MCF 10A (cell line): ENCODE measurements at places on chromosomes 12 and 14. TPM values are rescaled to one million over a fixed set of nuclear protein-coding genes. Genes with fewer than 3 reads are reported as not detected.

DNA sequence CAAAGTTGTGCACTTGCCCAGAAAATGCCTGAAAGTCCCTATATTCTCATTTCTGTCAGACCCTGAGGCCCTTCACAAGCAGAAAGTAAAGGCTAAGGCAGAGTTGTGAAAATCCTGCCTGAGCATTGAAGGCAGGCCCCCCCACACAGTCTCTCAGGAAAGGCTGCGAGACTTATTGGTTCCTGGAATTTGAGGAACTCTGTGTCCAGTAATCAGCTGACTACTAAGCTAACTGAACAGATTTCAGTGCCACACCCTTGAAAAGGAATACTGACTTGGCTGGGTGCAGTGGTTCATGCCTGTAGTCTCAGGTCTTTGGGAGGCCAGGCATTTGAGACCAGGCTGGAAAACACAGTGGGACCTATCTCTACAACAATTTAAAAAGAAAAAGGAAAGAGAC, 21.1 kb upstream of the PPP2R5E start:
- peaks cover 19% of the 10 kb centered on the region for H3K4me1 ChIP-seq
- no peak for DNase-seq
- H3K36me3 ChIP-seq: peaks cover 5% of the 10 kb centered on the region
- peak overlapping the region; percentile 64 for H3K27ac ChIP-seq
- H3K4me3 ChIP-seq: peak overlapping the region; percentile 11
- H3K27me3 ChIP-seq: no peaks in the 10 kb centered on the region

DNA sequence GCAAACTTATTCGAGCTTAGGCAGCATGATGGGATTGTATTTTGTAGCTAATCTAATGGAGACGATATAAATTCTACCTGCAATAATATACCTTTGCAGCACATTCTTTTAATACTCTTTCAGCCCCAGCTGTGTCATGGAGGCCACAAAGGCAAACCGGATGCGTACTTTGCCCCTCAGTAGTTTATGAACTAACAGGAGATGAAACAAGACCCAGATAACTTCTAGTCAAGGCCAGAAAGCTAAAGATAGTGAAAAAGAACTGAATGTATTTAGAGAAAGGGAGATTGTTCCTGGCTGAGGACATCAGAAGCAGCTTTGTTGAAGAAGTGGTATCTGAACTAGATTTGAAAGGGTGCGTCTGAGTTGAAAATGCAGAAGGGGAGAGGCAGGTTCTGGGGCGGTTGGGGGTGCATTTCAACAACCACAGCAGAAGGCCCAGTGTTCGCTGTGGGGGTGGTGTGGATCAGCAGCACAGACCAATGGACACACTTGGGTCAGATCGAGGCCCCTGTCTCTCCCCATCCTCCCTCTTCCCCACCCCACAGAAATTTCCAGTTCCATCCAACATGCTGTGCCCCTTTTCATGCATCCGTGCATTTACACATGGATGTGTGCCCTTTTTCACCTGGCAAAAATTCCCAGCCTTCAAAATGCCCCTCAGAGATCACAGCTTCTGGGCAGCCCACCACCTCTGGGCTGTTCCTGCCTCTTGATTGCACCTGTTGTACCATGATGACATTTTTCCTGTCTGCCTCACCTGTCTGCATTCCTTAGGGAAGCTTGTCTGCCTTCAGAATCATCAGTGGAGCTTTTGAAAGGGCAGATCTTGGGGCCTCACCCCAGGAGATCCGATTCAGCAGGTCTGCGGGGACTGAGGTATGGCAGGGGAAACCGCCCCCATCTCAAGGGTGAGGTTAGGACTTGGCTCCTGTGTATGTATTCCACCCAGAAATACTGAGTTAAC, 2.2 kb downstream of the ZNF839 start:
- no peaks in the 10 kb centered on the region for H3K27me3 ChIP-seq
- no peak for DNase-seq
- peaks cover 15% of the 10 kb centered on the region for H3K4me1 ChIP-seq
- no peak overlapping the region for H3K4me3 ChIP-seq
- peaks cover 30% of the 10 kb centered on the region for H3K36me3 ChIP-seq

DNA sequence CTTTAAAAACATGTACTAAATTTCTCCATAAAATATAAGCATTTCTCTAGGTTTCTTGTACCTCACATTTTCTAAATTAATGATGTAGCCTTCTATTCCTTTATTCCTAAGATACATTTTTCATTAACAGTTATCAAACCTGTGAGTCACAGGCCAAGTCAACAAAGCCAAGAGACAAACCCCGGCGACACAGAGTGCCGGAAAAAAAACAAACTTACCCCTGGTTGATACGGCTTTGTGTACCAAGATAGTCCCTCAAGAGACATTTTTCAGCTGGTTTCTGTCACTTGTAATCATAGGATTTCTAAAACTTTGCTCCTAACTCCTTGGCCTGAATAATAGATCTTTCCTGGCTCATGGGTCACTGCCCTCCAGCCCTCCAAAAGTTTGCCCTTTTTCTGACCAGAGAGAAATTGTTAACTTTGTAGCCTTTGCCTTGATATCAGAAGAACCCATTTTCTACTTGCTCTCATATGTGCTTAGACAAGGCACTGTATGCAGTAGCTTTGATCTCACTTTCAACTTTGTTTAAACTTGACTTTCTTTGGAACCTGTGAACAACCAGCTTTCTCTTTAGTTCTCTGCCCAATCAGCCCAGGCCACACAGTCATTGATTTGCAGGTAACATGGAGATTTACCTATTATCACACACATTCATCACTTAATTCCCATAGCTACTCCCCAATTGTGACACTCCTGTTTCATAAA, 172.2 kb downstream of the PRKD1 start:
- H3K4me1 ChIP-seq: peaks cover 11% of the 10 kb centered on the region
- no peak overlapping the region for H3K4me3 ChIP-seq
- peaks cover 11% of the 10 kb centered on the region for H3K36me3 ChIP-seq
- H3K27me3 ChIP-seq: no peaks in the 10 kb centered on the region

GRCh38 chr12:101566318-101566717, 28.5 kb upstream of the MYBPC1 start:
- H3K27ac ChIP-seq: no peak overlapping the region
- H3K36me3 ChIP-seq: no peaks in the 10 kb centered on the region
- no peaks in the 10 kb centered on the region for H3K27me3 ChIP-seq

DNA sequence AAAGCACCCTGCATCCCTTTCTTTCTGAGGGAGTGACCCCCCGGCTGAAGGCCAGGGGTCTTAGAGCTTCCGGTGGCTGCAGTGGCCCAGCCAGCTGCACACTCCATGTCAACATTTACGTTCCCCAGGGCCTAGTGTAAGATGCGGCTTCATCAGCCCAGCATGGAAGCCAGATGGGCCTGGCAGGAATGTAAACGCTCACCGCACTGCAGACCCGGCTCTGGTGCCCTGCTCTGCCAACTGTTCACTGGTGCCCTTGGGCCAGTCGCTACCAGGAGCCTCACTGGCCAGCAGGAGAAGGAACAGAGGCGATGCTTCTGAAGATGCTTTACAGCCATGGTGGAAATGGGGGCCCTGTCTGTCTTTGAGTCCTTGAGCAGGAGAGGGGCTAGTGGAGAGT, 8.6 kb upstream of the TMEM119 start:
- no peak for DNase-seq
- no peaks in the 10 kb centered on the region for H3K36me3 ChIP-seq
- no peak overlapping the region for H3K27ac ChIP-seq

GRCh38 chr12:19223695-19224094, 94.2 kb downstream of the PLEKHA5 start:
- H3K4me3 ChIP-seq: no peak overlapping the region
- no peak for DNase-seq
- peaks cover 31% of the 10 kb centered on the region for H3K4me1 ChIP-seq
- H3K27ac ChIP-seq: peak overlapping the region; percentile 64
- peaks cover 7% of the 10 kb centered on the region for H3K36me3 ChIP-seq

DNA sequence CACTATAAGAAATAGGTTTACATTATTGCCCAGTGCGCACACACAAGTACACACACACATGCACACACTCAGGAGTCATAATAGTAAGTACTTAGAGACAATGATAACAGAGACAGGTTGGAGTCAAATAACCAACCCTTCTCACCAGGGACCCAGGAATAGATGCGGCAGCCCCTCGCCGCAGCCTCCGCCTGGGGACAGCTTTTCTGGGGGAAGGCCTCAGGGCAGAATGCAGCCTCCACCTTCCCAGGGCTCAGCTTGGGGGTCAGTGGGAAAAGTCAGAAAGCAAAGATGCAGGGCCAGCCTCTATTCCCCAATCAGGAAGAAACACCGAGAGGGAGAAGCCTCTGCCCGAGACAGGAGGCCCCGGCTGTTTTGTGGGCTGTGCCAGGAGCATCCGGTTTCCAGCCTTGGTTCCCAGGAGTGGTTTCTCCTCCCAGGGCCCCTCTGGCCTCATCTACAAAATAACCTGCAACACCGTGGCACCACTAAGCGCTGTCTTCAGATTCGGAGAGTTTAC, 23.4 kb upstream of the EIF5 start:
- DNase-seq: no peak
- no peaks in the 10 kb centered on the region for H3K27me3 ChIP-seq
- no peak overlapping the region for H3K4me3 ChIP-seq
- H3K27ac ChIP-seq: no peak overlapping the region

DNA sequence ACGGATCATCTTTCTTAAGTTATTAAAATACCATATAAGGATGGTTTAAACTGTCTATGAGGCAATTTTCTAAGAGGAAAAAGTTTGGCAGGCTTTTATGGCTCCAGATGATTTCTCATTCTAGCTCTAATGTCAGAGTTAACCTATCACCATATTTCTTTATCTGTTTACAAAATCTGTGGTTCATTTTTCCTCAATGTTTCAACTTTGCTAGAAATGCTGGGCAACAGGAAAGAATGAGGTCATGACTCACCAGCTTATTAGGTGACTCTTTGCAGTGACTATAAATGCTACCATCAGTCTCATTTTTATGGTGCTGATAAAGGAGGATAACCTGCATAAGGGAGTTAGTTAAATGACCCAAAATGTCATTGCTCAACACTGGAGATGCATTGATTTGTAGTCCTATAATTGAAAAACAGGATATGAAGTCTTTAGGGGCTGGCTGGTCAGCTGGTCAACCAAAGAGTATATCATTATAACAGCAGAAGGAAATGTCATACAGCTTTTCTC, 45.3 kb upstream of the RAP1B start:
- H3K27me3 ChIP-seq: no peaks in the 10 kb centered on the region
- peaks cover 8% of the 10 kb centered on the region for H3K4me1 ChIP-seq
- peak; percentile 59 for DNase-seq
- H3K27ac ChIP-seq: no peak overlapping the region
- H3K36me3 ChIP-seq: no peaks in the 10 kb centered on the region
- H3K4me3 ChIP-seq: no peak overlapping the region

GRCh38 chr14:92759679-92760523, 11.5 kb upstream of the LGMN start:
- no peak for DNase-seq
- peaks cover 10% of the 10 kb centered on the region for H3K4me1 ChIP-seq
- no peak overlapping the region for H3K4me3 ChIP-seq
- no peaks in the 10 kb centered on the region for H3K36me3 ChIP-seq
- no peaks in the 10 kb centered on the region for H3K27me3 ChIP-seq
- H3K27ac ChIP-seq: no peak overlapping the region

DNA sequence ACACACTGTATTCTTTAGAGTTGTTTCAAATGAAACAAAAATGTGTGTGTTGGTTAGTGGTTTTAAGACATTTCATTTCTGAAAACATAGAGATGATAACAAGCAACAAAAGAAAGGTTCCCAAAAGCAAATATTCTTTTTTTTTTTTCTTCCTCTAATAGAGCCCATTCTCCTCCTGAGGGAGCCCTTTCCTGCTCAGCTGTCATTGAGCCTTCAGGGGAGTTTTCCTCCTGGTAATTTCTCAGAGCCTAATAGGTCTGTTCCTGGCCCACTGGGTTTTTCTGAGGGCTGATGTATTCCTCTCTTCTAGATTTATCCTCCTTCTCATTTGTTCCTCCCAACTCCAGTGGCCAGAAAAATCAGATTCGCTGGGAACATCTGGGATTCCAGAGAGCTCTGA, 654.5 kb downstream of the NOVA1 start:
- no peak overlapping the region for H3K4me3 ChIP-seq
- no peaks in the 10 kb centered on the region for H3K36me3 ChIP-seq
- no peaks in the 10 kb centered on the region for H3K4me1 ChIP-seq
- H3K27ac ChIP-seq: no peak overlapping the region

GRCh38 chr12:58268069-58268468, 326.7 kb downstream of the ATP23 start:
- no peaks in the 10 kb centered on the region for H3K4me1 ChIP-seq
- DNase-seq: no peak
- H3K36me3 ChIP-seq: no peaks in the 10 kb centered on the region

- no peaks in the 10 kb centered on the region for H3K27me3 ChIP-seq
- no peak overlapping the region for H3K4me3 ChIP-seq
- DNase-seq: peak; percentile 20
- no peak overlapping the region for H3K27ac ChIP-seq
- no peaks in the 10 kb centered on the region for H3K36me3 ChIP-seq
Measured at GRCh38 chr12:127588249-127588648, 678.7 kb upstream of the TMEM132C start.

- DNase-seq: no peak
- H3K4me1 ChIP-seq: peaks cover 30% of the 10 kb centered on the region
Measured at GRCh38 chr12:62279058-62279457, 18.9 kb downstream of the USP15 start.

DNA sequence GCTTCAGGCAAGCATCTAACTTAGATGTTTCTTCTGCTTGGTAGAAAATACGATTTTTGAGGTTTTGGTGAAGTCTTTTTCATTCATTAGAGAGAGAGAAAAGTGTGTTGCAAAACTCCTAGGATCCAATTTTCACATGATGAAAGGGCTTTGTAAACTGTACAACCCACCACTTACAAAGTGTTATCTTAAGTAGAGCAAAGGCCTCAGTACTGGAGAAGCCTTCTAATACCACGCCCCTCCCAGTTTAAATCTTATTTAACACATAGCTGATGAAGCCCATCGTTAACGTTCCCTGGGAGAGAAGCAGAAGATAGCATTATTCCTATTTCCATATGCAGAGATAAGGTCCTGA, 869 bp downstream of the APOLD1 start:
- H3K27me3 ChIP-seq: no peaks in the 10 kb centered on the region
- no peaks in the 10 kb centered on the region for H3K36me3 ChIP-seq
- H3K27ac ChIP-seq: peak overlapping the region; percentile 75
- no peak for DNase-seq
- peak overlapping the region; percentile 81 for H3K4me3 ChIP-seq

- no peak for DNase-seq
- no peaks in the 10 kb centered on the region for H3K4me1 ChIP-seq
- no peaks in the 10 kb centered on the region for H3K36me3 ChIP-seq
- H3K4me3 ChIP-seq: no peak overlapping the region
- H3K27ac ChIP-seq: no peak overlapping the region
- H3K27me3 ChIP-seq: no peaks in the 10 kb centered on the region
Measured at GRCh38 chr12:19588951-19589350, 149.7 kb downstream of the AEBP2 start.

BATF gene
- not detected in 2 replicates for total RNA-seq

PPP1CC gene
- total RNA-seq: 79.4 and 94.6 TPM in 2 replicates

A2M gene
- total RNA-seq: not detected in 2 replicates

CSRP2 gene
- 2.0 and 2.6 TPM in 2 replicates for total RNA-seq
